ENCODE measurements at places on chromosomes 11 and 22.

DNA sequence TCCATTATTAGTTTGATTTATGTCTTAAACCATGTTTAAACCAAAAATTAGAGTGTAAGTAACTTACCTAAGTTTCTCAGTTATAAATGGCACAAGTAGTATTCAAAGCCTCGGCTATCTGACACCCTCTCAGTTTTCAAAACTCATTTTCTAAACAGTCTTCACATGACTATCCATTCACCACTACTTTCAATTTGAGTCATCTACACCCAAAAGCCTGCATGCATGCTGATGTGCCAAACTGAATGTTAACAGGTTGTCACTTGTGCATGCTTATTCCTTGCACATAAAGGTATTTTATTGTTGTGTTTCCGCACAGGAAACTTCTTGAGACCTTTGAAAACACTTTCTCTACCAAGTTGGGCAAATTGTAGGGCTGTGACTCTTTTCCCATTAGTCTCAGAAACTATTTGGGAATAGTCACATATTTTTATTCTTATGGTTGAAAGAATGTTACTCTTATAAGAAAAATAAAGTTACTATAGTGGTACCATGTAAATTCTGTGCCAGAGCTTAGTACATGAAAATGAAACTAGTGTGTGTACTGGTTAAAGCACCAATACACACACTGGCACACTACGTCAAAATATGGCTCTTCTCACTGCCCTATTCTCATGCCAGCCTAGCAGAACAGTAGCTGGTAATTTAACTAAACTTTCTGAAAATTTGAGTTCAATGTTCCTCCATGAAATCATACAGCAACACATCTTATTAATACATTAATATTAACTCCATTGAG is 2.2 kb upstream of the OR51E2 start:
- no peak for DNase-seq

GRCh38 chr22:42283278-42284201 is 13.1 kb upstream of the TCF20 start:
- DNase-seq, result no peak

GRCh38 chr11:69518081-69518950 is 36.9 kb downstream of the LINC01488 start:
- no peak for DNase-seq

DNA sequence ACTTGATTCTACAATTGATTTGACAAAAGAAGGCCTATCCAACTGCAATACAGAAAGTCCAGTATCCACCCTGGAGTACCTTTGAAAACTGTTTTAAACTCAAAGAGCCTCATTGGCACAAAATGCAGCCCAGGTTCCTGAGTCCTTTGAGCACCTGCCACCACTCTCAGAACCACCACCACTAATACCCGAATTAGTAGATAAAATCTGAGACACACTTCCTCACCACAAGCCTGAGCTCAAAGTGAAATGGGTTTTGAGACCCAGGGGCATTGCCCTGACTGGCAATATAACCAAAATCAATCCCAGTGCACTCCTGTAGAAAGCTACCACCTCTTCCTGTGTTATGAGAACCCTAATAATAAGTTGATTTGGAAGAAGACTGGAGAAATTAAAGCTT is 215.7 kb downstream of the CSNK2A3 start:
- DNase-seq, result no peak

GRCh38 chr11:61826930-61827570 is 1.1 kb upstream of the FADS2 start:
- no peak for DNase-seq

DNA sequence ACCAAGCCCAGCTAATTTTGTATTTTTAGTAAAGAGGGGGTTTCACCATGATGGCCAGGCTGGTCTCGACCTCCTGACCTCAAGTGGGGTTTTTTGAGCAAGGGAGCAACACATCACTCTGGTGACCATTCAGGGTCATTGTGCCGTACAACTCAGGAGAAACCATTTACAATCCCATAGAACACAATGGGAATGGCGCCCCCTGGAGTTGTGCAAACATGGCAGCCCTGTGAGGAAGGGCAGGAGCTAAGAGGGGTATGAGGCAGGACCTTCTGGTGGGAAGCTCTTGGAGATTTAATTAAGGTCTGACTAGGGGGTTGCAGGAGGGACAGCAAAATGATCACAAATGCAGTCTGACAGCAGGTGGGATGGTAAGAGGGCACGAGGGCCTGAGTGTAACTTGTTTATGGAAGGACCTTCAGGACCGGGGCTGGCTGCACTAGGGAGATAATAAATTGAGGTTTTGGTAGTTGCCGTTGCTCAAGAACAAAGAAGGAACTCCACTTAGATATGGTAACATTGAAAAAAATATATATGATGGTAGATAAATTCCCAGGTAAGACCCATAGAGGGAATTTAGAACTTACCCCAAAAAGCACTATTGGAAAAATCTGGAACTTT is 9.1 kb upstream of the CSF2RB start:
- DNase-seq, result no peak

- no peak for DNase-seq
Observed at GRCh38 chr11:115155320-115155719, 348.9 kb downstream of the CADM1 start.

DNA sequence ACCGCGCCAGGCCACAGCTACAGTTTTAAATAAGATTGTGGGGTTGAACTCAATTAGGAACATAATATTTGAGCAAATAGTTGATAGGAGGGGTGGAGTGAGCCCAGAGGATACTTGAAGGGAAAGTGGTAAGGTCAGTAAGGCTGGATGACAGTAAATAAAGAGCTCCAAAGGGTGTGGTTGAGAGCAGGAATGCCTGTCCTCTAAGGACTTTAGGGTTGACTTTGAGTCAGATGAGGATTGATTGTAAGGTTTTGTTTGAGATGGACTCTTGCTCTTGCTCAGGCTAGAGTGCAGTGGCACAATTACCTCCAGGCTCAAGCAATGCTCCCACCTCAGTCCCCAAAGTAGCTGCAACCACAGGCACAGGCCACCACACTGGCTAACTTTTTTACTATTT is 2.4 kb downstream of the FOXR1 start:
- no peak for DNase-seq

DNA sequence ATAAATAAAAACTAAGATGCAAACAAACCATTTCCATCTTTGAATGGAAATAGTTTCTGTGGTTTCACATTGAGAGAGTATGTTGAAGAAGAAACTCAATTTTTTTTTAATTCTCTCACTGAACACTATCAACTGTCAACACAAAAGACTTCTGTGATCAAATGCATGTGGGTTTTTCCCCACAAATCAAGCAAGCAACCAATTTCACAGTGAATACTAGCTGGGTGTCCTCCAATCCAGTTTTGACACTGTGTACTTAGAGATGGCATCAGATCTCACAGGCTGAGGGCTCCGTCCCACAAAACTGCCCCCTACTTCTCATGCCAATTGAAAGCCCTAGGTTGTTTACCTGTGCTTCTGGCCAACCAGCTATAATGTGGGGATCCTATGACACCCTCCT is 34.5 kb downstream of the CTSC start:
- DNase-seq, result no peak

GRCh38 chr11:115334932-115335788 is 169.1 kb downstream of the CADM1 start:
- DNase-seq, result no peak

GRCh38 chr11:8679006-8679405 is 3.5 kb downstream of the TRIM66 start:
- DNase-seq, result no peak

GRCh38 chr11:99592266-99592665 is 571.5 kb downstream of the CNTN5 start:
- DNase-seq, result no peak

DNA sequence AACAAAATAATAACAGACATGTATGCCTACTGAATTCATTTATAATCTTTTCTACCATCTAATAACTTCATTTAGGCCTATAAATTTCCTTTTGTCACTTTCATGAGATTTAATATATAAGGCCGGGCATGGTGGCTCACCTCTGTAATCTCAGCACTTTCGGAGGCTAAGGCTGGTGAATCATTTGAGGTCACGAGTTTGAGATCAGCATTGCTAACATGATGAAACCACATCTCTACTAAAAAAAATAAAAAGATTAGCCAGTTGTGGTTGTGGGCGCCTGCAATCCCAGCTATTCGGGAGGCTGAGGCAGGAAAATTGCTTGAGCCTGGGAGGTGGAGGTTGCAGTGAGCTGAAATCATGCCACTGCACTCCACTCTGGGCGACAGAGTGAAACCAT is 14.2 kb upstream of the NTM start:
- no peak for DNase-seq

- DNase-seq, result no peak
Observed at GRCh38 chr11:23112987-23113886, 253.0 kb upstream of the CCDC179 start.

DNA sequence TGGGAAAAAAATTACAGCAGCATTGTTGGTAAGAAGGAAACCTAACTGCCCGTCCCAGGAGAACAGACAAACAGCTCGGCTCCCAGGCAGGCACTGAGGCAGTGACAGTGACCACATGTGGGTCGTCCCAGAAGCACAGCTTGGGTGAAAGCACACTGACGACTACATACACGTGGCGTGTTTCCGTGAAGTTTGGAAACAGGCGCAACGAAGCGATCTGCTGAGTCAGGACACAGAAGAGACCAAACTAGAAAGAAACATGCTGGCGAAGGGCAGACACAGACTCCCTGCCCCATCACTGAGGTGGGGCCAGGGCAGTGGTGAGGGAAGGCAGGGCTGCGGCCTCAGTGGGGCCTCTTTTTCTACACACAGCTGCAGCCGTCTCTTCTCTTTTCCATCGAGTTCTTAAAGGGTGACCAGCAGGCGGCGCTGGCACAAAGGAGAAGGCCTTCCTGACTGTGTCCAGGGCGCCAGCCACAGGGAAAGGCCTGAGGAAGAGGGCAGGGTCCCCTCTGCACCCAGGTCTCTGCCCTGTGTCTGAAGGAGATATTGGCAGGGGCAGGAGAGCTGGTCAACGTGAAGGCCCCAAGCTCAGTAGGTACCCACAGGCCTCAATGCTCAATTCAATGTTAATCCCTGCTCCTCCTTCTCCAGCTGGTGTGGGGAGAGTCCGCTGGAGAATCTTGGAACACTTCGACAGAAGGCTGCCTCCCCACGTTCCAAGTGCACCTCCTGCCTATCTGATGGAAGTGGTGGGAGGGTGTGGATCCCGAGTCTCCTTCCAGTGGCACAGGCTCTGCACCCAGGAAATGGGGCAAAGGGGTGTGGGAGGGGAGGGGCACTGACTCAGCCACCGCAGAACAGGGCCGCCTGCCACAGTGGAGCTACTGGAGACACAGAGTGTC is 19.9 kb downstream of the CARS1 start:
- DNase-seq, result peak; percentile 93

GRCh38 chr11:108142304-108142703 is 20.9 kb downstream of the ACAT1 start:
- no peak for DNase-seq

DNA sequence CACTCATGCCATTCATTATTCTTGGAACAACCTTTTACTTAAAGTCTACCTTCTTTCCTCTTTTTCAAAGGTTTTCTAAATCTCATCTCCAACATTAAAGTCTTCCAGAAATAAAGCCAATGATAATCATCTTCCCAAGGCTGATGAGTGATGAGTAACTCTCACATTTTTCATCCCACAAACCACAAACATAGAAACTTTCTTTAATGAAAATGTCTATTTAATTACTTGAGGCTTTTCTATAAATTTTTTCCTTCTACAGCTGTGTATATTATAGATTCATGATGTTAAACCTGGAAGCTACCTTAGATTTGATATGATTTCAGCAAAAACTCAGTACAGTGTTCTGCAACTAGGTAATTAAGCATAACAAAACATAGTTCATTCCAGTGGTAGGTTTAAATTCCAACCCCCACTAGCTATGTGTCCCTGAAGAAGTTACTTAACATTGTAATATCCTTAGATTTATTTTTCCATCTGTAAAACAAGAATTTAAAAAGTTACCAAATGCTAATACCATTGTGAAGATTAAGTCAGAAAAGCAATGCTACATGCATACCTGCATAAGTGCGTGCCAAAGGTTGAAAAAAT is 845.4 kb downstream of the KCNA4 start:
- no peak for DNase-seq

DNA sequence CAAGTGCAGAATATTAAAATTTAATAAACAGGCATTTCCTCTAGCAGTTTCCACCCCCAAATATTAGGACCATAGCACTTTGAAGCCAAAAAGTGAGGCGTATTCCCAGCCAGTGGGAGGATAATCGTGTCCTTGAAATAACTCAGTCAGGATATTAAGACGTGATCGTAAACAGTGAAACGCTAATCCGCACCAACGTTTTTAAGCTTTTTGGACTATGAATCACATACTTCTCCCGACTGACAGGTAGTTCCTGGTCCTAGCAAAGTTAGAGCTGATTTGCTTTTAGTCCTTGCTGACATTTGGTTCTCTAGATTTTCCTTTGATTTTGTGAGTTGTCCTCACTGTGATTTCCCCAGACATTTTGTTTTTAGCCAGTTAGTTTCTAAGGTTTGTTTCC is 197.1 kb upstream of the ARHGAP20 start:
- no peak for DNase-seq

GRCh38 chr11:116829525-116830183 is at the start of gene APOC3:
Gene APOC3 (plus strand): TSS chr11:116829907. CDS start chr11:116830583, 676 bp downstream.
- no peak for DNase-seq

- no peak for DNase-seq
Observed at GRCh38 chr11:57263351-57263750, 26.3 kb upstream of the APLNR start.

DNA sequence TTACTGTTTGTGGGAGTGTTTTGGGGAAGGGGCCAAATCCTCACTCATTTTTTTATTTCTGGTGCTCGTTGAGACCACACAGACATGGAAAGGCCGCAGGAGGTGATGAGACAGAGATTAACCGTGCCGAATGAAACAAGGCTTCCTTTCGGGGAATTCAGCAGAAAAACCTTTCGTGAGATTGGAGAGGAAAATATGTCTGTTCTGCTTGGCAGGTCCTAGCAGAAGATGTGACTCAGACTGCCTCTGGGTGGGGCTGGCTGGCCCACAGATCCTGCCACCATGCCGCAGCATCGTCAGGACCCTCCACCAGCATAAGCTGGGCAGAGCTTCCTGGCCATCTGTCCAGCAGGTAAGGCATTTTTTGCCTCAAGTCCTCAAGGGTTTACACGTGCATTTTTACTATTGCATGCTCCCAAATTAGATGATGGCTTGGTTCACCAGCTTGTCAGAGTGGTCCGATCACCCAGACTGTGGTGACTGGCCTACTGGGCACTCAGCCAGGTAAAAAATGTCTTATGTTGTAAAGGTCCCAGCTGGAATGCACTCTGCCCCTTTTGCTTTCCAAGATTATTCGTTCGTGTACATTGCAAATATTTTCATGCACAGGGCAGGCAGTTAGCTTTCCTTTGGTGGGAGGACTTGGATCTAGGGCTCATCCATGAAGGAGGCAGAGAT is 1.5 kb downstream of the DDB2 start:
- peak; percentile 23 for DNase-seq

DNA sequence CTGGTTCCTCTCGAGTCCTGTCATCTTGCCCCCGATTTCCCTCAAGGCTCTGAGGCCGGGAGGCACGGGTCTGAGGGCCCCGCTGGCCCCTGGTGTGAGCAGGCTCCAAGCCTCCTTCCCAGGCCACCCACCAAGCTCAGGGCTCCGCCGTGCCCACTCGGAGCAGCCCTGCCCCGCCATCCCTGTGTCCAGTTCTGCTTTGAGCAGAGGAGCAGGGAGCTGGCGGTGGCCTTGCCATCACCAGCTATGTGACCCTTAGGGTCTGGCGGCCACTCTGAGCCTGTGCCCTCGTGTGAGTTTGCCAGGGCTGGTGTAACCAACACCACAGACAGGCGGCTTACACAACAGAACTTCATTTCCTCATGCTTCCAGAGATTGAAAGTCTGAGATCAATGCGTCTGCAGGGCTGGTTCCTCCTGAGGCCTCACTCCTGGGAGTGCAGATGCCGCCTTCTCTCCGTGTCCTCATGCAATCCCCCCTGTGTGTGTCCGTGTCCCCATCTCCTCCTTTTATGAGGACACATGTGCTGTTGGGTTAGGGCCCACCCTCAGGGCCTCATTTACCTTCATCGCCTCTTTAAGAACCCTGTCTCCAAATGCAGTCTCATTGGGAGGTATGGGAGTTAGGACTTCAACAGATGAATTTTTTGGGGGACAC is 36.5 kb upstream of the CELSR1 start:
- DNase-seq, result no peak

All from tibial nerve (tissue), 4 donors.